Activated T-helper 17 cell treated with anti-CD3 and anti-CD28 coated beads, Interleukin-2, amount 50 U/mL, for 72 hours (primary cell): ENCODE measurements at places on chromosomes 3 and 15. TPM values are rescaled to one million over a fixed set of nuclear protein-coding genes. Genes with fewer than 3 reads are reported as not detected.

DNA sequence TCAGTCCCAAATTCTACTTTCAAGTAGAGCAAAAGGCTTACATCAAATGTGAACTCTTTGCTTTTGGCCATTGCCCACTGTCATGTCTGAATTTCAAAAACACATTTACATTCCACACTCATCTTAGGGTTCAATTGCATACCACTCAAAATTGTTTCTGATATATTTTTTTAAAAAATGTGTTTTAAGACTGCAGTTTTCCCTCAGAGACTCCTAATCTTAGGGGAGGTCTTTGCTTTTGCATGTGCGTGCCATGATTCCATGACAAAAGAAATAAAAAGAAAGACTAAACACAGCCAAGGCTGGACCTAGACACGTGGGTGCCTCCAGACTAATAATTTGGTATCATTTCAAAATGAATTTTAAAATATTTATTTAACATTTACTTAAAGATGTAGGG lies 396.8 kb upstream of the RASGRP1 start:
- H3K27me3 ChIP-seq, result no peaks in the 10 kb centered on the region
- no peaks in the 10 kb centered on the region for H3K4me1 ChIP-seq
- no peak overlapping the region for H3K27ac ChIP-seq
- no peak for ATAC-seq

- peak; percentile 55 for ATAC-seq
- H3K27me3 ChIP-seq, result no peaks in the 10 kb centered on the region
- no peaks in the 10 kb centered on the region for H3K36me3 ChIP-seq
Observed at GRCh38 chr15:40053831-40054604, 15.0 kb upstream of the SRP14 start.

- H3K36me3 ChIP-seq, result no peaks in the 10 kb centered on the region
- no peak for ATAC-seq
- H3K4me1 ChIP-seq, result peaks cover 4% of the 10 kb centered on the region
- H3K27ac ChIP-seq, result no peak overlapping the region
- H3K27me3 ChIP-seq, result peaks cover 14% of the 10 kb centered on the region
Observed at GRCh38 chr3:13136426-13136825, 63.2 kb upstream of the IQSEC1 start.

- no peaks in the 10 kb centered on the region for H3K27me3 ChIP-seq
- H3K4me3 ChIP-seq, result no peak overlapping the region
- no peak overlapping the region for H3K27ac ChIP-seq
- H3K4me1 ChIP-seq, result peaks cover 6% of the 10 kb centered on the region
Observed at GRCh38 chr3:30232142-30232541, 374.3 kb upstream of the TGFBR2 start.

GRCh38 chr3:167671878-167672427 lies 18.2 kb upstream of the WDR49 start:
- no peaks in the 10 kb centered on the region for H3K4me1 ChIP-seq
- no peak overlapping the region for H3K27ac ChIP-seq

GRCh38 chr15:44489464-44489863 lies 47.5 kb upstream of the EIF3J start:
- H3K36me3 ChIP-seq, result peaks cover 90% of the 10 kb centered on the region
- ATAC-seq, result peak; percentile 98
- H3K4me1 ChIP-seq, result peaks cover 22% of the 10 kb centered on the region
- no peaks in the 10 kb centered on the region for H3K27me3 ChIP-seq

- H3K4me3 ChIP-seq, result no peak overlapping the region
- peaks cover 28% of the 10 kb centered on the region for H3K4me1 ChIP-seq
- H3K36me3 ChIP-seq, result peaks cover 17% of the 10 kb centered on the region
Observed at GRCh38 chr3:177068967-177069366, 128.3 kb downstream of the TBL1XR1 start.

- H3K4me3 ChIP-seq, result no peak overlapping the region
- no peak overlapping the region for H3K27ac ChIP-seq
Observed at GRCh38 chr15:35886765-35887164, 340.8 kb upstream of the DPH6 start.

DNA sequence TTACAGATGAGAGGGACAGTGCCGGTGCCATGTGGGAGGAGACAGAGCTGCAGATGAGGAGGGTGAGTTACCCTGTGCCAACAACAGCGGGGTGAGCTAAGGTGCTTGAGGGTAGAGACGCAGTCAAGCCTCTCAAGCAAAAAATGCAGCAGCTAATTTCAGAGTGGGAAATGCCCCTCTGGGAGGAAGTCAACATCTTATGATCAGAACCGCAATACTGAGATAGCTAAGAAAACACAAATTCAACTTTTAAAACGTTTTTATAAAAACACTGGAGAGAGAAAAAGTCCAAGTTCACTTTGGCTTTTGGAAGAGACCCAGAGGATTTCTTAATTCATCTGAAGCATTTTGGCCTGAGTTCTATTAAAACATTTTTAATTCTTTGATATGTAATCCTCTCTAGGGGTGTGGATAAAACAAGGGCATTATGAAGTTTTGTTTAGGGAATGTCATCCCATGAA lies 319.2 kb downstream of the SLC9A9 start:
- no peak for ATAC-seq
- no peaks in the 10 kb centered on the region for H3K27me3 ChIP-seq
- no peaks in the 10 kb centered on the region for H3K36me3 ChIP-seq
- H3K4me1 ChIP-seq, result no peaks in the 10 kb centered on the region
- no peak overlapping the region for H3K4me3 ChIP-seq

- H3K27ac ChIP-seq, result peak overlapping the region; percentile 50
- H3K4me3 ChIP-seq, result no peak overlapping the region
- no peak for ATAC-seq
- H3K27me3 ChIP-seq, result no peaks in the 10 kb centered on the region
- H3K36me3 ChIP-seq, result no peaks in the 10 kb centered on the region
Observed at GRCh38 chr15:63421433-63421832, 39.8 kb upstream of the CA12 start.

GRCh38 chr15:70195587-70196305 lies 98.0 kb upstream of the TLE3 start:
- no peaks in the 10 kb centered on the region for H3K36me3 ChIP-seq
- no peak for ATAC-seq
- no peaks in the 10 kb centered on the region for H3K27me3 ChIP-seq
- peaks cover 9% of the 10 kb centered on the region for H3K4me1 ChIP-seq
- H3K4me3 ChIP-seq, result no peak overlapping the region
- no peak overlapping the region for H3K27ac ChIP-seq

DNA sequence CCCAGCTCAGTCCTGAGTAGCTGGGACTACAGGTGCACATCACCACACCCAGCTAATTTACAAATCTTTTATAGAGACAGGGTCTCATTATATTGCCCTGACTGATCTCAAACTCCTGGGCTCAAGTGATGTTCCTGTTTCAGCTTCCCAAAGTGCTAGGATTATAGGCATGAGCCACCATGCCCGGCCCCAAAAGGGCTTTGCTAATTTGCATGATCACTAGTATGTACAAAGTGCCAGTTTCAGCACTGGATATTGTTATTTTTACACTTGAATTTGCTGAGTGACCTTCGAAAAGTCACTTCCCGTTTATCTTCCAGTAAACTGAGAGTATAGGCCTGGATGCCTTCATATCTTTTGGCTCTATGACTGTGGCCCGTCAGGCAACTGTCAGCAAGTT lies 12.2 kb downstream of the CLN6 start:
- H3K4me3 ChIP-seq, result no peak overlapping the region
- no peaks in the 10 kb centered on the region for H3K27me3 ChIP-seq
- no peak for ATAC-seq
- no peak overlapping the region for H3K27ac ChIP-seq

DNA sequence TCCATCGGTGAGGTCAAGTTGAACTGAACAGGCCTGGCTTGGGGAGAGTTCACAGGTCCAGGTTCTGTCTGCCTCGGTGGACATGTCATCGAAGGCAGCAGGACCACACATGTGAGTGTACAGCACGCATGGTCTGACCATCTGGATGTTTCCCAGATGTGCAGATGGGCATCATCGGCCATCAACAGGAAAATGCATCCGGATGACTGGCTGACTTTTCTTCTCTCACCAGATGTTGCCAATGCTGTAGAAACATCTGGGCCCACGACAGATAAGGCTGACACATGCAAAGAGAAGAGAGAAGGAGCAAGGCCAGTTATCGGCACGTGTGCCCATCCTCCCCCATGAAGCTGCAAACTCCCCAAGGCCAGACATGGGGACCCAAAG lies 45.1 kb downstream of the NOX5 start:
- H3K36me3 ChIP-seq, result no peaks in the 10 kb centered on the region
- ATAC-seq, result no peak
- peaks cover 5% of the 10 kb centered on the region for H3K27me3 ChIP-seq
- peaks cover 5% of the 10 kb centered on the region for H3K4me1 ChIP-seq
- no peak overlapping the region for H3K27ac ChIP-seq
- H3K4me3 ChIP-seq, result peak overlapping the region; percentile 42

DNA sequence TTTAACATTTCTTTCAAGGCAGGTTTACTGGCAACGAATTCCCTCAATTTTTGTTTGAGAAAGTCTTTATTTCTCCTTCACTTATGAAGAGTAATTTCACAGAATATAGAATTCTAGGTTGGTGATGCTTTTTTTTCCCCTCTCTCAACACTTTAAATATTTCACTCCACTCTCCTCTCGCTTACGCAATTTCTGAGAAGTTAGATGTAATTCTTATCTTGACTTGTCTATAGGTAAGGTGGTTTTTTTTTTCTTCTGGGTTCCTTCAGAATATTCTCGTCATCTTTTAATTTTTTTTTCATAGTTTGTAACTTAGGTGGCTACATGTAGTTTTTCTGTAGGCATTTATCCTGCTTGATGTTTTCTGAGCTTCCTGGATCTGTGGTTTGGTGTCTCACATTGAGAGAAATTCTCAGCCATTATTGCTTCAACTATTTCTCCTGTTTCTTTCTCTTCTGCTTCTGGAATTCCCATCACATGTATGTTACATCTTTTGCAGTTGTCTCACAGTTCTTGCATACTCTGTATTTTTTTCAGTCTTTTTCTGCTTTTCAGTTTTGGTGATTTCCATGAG lies 189.4 kb upstream of the GOLGA6L4 start:
- no peaks in the 10 kb centered on the region for H3K36me3 ChIP-seq
- no peak overlapping the region for H3K27ac ChIP-seq
- no peak for ATAC-seq

GRCh38 chr15:67953299-67953698 lies 100.8 kb upstream of the PIAS1 start:
- peaks cover 2% of the 10 kb centered on the region for H3K27me3 ChIP-seq
- H3K4me3 ChIP-seq, result no peak overlapping the region
- H3K27ac ChIP-seq, result no peak overlapping the region
- ATAC-seq, result no peak

- no peaks in the 10 kb centered on the region for H3K4me1 ChIP-seq
- no peak for ATAC-seq
- H3K36me3 ChIP-seq, result no peaks in the 10 kb centered on the region
- H3K4me3 ChIP-seq, result no peak overlapping the region
- peaks cover 24% of the 10 kb centered on the region for H3K27me3 ChIP-seq
Observed at GRCh38 chr15:71501344-71502076, 308.8 kb upstream of the NR2E3 start.

GRCh38 chr3:172189987-172190603 lies 150.7 kb downstream of the FNDC3B start:
- no peaks in the 10 kb centered on the region for H3K36me3 ChIP-seq
- H3K4me1 ChIP-seq, result peaks cover 3% of the 10 kb centered on the region
- H3K27me3 ChIP-seq, result no peaks in the 10 kb centered on the region
- H3K27ac ChIP-seq, result no peak overlapping the region
- ATAC-seq, result no peak

DNA sequence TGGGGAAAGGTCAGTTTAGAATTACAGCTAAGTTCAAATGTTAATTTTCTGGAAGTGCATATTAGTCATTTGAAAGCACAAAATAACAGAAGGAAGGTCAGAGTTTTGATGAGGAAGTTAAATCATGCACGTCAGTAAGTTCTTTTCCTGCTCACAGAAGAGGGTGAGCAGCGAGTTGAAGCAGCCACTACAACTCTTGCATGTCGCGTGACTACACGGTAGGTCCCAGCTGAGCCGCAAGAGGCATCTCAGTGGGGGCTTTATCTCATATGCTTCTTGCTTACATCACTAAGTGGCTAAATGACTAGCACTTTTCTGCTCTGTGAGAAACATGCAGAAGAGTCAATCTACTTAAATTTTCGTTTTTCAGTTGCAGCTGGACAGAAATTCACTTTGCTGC lies 21.3 kb upstream of the SEC62 start:
- ATAC-seq, result peak; percentile 87
- peaks cover 9% of the 10 kb centered on the region for H3K4me1 ChIP-seq
- H3K27ac ChIP-seq, result peak overlapping the region; percentile 0
- H3K36me3 ChIP-seq, result no peaks in the 10 kb centered on the region
- peaks cover 6% of the 10 kb centered on the region for H3K27me3 ChIP-seq

GRCh38 chr3:48118322-48118721 lies 69.9 kb downstream of the CDC25A start:
- no peak overlapping the region for H3K4me3 ChIP-seq
- H3K27ac ChIP-seq, result no peak overlapping the region
- H3K27me3 ChIP-seq, result no peaks in the 10 kb centered on the region
- ATAC-seq, result no peak
- H3K4me1 ChIP-seq, result no peaks in the 10 kb centered on the region

DNA sequence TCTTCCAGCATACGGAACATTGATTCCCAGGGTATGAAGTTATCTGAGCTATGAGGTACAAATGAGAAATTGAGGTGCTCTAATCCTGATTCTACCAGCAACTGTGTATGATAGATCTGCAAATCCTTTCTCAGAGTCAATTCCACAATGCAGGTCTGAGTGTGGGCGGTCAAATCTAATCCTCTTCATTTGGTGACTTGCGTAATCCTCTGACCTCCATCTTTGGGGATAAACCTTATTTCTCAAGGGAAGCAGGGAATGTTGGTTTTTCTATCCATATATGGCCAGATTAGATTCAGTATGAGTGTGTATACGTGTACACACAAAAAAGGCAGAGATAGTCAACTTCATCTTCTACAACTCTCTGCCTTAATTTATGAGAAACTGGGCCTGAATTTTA lies 348.4 kb upstream of the IL12A start:
- H3K4me1 ChIP-seq, result no peaks in the 10 kb centered on the region
- H3K4me3 ChIP-seq, result no peak overlapping the region
- ATAC-seq, result no peak

- H3K36me3 ChIP-seq, result no peaks in the 10 kb centered on the region
- no peak overlapping the region for H3K4me3 ChIP-seq
- ATAC-seq, result no peak
- no peaks in the 10 kb centered on the region for H3K4me1 ChIP-seq
- H3K27ac ChIP-seq, result no peak overlapping the region
Observed at GRCh38 chr3:59850417-59850816, 800.6 kb upstream of the CFAP20DC start.

- H3K27ac ChIP-seq, result no peak overlapping the region
- ATAC-seq, result no peak
- H3K36me3 ChIP-seq, result no peaks in the 10 kb centered on the region
- H3K27me3 ChIP-seq, result peaks cover 4% of the 10 kb centered on the region
- peaks cover 12% of the 10 kb centered on the region for H3K4me1 ChIP-seq
Observed at GRCh38 chr15:57780471-57780870, 74.0 kb downstream of the POLR2M start.

GRCh38 chr3:3145831-3146230 lies 19.1 kb downstream of the TRNT1 start:
- H3K4me3 ChIP-seq, result no peak overlapping the region
- peaks cover 99% of the 10 kb centered on the region for H3K36me3 ChIP-seq
- no peaks in the 10 kb centered on the region for H3K27me3 ChIP-seq

The GOLGA8G gene
- not detected for total RNA-seq

The ERICH6 gene
- not detected for total RNA-seq

The ISY1 gene
- 70.9 TPM for total RNA-seq

The RFX7 gene
- 36.2 TPM for total RNA-seq

The MORC1 gene
- total RNA-seq, result 0.11 TPM

The DUOX1 gene
- 0.42 TPM for total RNA-seq

The GOLGA8T gene
- 0.32 TPM for total RNA-seq

The CYP1A2 gene
- not detected for total RNA-seq
